Natural killer cell (primary cell): ENCODE measurements at places on chromosomes 4 and X. TPM values are rescaled to one million over a fixed set of nuclear protein-coding genes. Genes with fewer than 3 reads are reported as not detected.

Gene NXF2B
- total RNA-seq = not detected

Gene GLRB
- total RNA-seq = not detected

Gene TGIF2LX
- total RNA-seq = not detected

Gene SPARCL1
- not detected for total RNA-seq

Gene BEND4
- total RNA-seq = 0.23 TPM

Gene AKAP4
- not detected for total RNA-seq

Gene GABRA4
- not detected for total RNA-seq

Gene COL25A1
- total RNA-seq = 0.08 TPM

Gene FGF13
- not detected for total RNA-seq

Gene CT83
- total RNA-seq = not detected

Gene MAGEC2
- not detected for total RNA-seq

Gene DSPP
- total RNA-seq = not detected

Gene TEX11
- total RNA-seq = not detected

Gene NUDT6
- 3.0 TPM for total RNA-seq

Gene DCAF4L1
- total RNA-seq = 0.16 TPM

Gene EGFL6
- not detected for total RNA-seq

Gene GABRG1
- total RNA-seq = not detected

Gene PNCK
- total RNA-seq = 0.66 TPM

Gene C1QTNF7
- total RNA-seq = not detected
